IMR-90 (cell line): ENCODE measurements at places on chromosomes 6 and 20. TPM values are rescaled to one million over a fixed set of nuclear protein-coding genes. Genes with fewer than 3 reads are reported as not detected.

Gene LCA5
- polyA plus RNA-seq = 0.87 and 1.2 TPM in 2 replicates

- no peak for DNase-seq
These were observed 17.6 kb downstream of the NANP start for GRCh38 chr20:25606094-25606695.

DNA sequence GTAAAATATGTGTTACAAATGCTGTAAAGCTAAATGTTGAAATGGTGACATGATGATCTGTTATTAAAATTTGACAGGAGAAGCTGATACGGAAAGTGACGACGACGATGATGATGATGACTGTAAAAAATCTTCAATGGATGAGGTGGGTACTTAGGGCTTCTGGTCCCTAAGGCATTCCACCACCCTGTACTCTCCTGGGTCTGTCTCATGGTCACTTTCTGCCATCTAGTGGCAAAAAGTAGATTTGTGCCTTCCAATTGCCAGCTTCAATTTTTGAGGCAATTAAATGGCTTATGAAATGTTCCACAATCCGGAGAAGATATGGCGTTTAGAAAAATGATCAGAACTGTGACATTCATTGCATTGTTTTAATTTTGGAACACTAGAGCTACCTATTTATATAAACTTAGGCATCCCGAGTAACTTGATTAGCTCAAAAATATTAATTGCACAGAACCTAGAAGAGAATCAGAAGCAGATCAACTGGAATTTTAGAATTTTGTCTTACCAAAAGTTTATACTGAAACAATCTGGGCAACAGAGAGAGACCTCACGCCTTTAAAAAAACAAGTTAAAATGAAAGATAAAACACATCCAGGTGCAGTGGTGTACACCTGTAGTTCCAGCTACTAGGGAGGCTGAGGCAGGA lies 346.5 kb upstream of the PLCB4 start:
- DNase-seq = peak; percentile 77

Gene OR2J1
- not detected in 2 replicates for polyA plus RNA-seq

DNA sequence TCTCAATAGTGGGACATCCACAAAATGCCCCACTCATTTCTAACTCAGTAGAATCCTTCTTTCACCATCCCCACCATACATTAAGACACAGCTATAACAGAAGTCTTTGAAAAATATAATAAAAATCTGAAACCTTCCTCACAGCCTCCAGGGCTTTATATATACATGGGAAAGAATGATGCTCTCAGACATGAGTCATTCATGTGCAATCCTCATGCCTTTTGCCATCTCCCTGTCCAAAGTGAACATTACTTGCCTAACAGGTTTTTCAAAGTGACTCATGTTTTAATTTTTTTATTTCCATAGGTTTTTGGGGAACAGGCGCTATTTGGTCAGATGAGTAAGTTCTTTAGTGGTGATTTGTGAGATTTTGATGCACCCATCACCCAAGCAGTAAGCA lies 162.7 kb downstream of the RALGAPA2 start:
- peak; percentile 73 for DNase-seq

Gene ZBTB46
- polyA plus RNA-seq = 4.2 and 4.3 TPM in 2 replicates

DNA sequence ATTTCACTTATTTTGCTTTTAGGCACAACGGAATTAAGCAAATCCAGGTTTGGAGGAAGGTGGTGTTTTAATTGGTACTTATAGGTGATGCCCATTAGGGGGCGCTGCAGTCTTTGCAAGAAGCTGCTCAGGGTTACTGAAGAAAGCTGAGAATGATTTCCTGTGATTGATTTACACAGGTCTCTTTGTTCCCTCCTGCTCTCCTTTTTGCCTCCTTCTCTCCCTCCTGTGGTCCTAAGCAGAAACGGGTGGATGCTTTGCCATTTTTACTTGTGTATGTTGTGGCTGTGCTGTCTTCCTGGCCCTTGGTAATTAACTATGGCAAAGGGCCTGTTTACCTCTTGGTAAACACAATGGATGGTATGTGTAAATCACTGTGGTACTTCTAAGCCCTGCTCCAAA lies 97.8 kb downstream of the ANKS1A start:
- DNase-seq = peak; percentile 84

- no peak for DNase-seq
These were observed 77.8 kb downstream of the RREB1 start for GRCh38 chr6:7185561-7185960.

GRCh38 chr6:135869857-135870256 lies 18.4 kb downstream of the PDE7B start:
- DNase-seq = peak; percentile 30

DNA sequence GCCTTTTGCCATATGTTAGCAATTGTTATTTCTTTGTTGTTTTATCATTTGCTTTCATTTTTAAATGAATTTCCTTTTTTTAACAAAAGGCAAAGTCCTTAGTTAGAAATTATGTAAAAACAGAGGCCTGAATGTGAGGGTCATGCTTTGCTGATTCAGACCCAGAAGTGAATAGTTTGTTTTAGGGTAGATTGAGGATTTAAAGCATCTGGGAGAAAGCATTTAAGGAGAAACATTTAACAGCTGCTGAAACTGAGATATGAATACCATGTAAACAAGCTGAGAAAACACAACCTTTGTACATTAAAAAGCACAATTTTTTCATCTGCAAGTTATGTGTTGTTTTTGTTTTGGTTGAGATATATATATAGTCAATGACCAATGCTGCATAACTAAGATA lies 8.0 kb downstream of the HTR1B start:
- peak; percentile 66 for DNase-seq

- no peak for DNase-seq
These were observed 3.3 kb upstream of the PPP1R14C start for GRCh38 chr6:150139533-150139932.

GRCh38 chr6:81484251-81484650 lies 268.2 kb downstream of the TENT5A start:
- DNase-seq = no peak

DNA sequence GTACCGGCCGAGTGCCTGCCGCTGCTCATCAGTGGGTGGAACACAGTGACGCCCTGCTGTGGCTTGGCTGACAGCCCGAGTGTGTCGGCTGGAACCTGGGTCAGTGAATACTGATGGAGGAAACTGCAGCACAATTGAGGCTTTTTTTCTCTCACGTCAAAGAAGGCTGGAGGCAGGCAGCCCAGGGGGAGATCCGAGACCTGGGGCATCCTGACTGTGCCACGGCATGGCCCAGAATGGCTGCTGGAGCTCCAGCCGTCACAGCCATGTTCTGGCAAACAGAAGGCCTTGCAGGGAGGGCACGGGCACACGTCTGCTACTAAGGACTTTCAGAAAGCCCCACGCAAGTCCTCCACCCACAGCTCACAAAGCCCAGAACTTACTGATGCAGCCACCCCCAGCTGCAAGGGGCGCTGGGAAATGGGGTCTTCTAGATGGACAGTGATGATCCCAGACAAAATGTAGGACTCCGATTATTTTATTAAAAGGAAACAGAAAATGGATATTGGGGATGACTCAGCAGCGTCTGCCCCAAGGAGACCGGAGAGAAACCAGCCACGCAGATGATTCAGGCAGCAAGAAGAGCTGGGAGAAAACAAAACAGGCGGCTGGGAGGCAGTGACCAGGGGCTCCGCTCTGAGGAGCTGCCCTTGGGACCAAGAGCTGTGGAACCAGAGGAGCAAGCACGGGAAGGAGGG lies 140.0 kb downstream of the TAF4 start:
- DNase-seq = peak; percentile 65

DNA sequence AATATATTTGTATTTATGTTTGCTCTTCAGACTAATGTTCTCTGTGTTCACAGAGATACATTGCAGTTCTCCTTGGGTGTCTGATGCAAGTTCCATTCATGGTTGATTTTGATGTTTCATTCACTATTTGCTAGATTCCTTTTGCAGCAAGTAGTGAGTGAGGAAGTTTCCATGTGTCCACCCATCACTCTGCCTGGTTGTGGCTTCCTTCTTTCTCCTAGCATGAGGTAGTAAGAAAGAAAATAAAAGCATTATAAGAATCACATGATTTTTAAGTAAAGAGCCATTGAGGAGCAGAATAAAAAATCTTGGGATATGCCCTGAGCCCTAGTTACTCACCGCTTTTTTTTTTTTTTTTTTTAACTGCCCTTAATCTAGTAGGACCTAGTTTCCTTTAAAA lies 8.7 kb downstream of the SASH1 start:
- DNase-seq = no peak

DNA sequence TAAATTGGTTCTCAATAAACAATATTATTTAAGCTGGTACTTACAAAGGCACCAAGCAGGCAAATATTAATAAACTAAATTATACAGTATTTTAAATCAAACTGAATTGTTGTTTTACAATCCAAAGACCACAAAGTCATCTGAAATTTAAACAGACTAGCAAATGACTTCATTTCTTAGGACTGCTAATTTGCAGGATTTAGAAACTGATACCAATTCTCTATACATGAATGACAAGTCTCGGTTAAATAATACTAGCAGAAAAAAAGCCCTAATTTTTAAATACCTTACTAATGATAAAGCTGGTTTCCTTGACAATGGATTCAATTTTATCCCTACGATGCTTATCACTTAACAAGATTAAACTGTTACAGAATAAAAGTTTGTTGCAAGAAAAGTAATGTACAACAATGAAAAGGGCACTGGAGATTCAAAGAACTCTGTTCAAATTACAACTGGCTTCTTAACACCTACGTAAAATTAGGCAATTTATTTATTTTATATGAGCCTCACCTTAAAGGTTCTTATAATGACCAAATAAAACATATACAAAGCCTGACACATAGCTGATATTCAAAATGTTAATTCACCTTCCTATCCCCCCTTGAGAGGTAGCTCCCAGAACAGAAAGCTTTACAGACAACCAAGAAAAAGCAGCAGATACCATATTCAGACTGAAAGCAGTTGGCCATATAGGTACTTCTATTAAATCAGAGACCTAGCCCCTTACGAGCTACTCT lies 33.1 kb downstream of the HBS1L start:
- no peak for DNase-seq

- DNase-seq = no peak
These were observed 592.0 kb downstream of the BCKDHB start for GRCh38 chr6:80698459-80698858.

GRCh38 chr6:53378208-53378607 lies 29.5 kb upstream of the ELOVL5 start:
- no peak for DNase-seq

Gene RIPOR2
- polyA plus RNA-seq = 0.87 and 1.2 TPM in 2 replicates
